ENCODE measurements at places on chromosomes 12 and 14. TPM values are rescaled to one million over a fixed set of nuclear protein-coding genes. Genes with fewer than 3 reads are reported as not detected.

- no peak for DNase-seq
These were observed 27.3 kb downstream of the PPM1A start for GRCh38 chr14:60276347-60276746.

DNA sequence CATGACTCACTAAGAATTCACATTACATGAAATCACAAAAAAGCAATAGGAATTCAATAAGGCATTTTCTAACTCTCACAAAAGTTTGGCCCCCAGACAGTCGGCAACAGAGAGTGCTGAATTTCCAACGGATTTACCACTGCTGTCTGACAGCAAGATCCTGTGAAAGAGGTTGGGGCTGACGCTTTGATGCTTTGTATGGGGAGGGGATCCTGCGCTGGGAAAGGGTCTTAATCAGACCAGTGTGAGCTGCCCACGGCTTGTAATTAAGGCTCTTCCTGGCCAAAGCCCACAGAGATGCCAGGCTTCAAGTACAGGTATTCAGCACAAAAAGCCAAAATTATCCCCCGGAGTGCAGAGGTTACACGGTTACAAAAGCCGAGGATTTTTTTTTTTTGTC lies 66.8 kb upstream of the TMCC3 start:
- DNase-seq, result no peak

DNA sequence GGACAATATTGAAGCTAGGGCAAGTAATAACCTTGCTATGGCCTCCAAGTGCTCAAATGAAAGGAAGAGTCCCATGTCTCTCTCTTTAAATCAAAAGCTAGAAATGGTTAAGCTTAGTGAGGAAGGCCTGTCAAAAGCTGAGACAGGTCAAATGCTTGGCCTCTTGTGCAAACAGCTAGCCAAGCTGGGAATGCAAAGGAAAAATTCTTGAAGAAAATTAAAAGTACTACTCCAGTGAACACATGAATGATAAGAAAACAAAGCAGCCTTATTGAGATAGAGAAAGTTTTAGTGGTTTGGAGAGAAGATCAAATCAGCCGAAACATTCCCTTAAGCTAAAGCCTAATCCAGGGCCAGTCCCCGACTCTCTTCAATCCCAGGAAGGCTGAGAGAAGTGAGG lies 84.1 kb upstream of the PLEKHA5 start:
- DNase-seq, result no peak

- DNase-seq, result no peak
These were observed 83.6 kb upstream of the PMCH start for GRCh38 chr12:102281231-102281630.

DNA sequence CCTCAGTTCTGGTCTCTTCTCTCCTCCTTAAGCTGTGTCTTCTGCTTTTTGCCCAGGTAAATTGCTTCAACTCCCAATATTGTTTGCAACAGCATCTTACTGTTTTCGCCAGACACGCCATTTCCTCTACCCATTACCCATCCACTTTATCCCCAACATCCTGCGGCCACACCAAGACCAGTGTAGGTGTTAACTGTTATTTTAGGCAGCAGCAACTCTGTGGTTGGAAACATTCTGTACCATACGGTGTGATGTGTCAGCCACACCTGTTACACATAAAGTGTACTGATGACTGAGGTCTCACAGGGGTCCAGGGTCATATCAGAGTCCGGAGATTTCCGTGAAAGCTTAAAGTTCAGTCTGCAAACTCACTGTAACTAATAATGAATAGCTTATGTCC lies 21.8 kb upstream of the KLRD1 start:
- no peak for DNase-seq

- no peak for DNase-seq
These were observed 10.5 kb downstream of the C12orf75 start for GRCh38 chr12:105341010-105341409.

DNA sequence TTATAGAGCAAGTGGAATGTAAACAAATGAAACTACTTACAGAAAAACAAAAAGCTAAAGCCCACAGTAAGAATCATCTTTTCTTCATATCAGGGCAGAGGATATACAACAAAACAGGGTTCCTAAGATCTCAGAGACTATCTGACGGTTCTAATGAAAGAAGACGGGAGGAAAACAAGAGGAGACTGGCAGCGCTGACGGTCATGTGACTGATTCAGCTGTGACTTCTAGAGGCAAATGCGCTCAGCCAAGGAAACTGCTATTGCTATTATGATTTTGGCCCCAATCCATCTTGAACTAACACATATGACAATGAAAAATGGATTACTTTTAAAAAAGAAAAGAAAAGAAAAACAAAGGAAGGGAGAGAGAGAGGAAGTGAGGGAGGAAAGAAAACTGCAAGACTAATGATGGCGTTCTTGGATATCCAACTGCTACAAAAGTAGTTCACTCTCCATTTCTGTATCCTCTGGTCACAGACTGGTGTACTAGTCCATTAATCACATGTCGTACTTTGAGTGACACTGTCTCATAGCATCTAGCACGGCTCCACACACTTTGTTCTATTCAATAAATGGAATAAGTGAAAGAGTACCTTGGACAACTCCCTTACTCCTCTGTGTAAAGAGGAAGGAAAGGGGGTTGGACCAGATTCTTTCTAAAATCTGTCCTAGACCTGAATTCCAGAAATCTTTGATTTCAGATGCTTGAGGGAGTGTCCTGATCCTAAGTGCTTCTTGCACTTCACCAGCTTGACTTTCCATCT lies 119.3 kb downstream of the DAD1 start:
- no peak for DNase-seq

GRCh38 chr12:48787791-48788523 lies 932 bp downstream of the ADCY6 start:
- no peak for DNase-seq

DNA sequence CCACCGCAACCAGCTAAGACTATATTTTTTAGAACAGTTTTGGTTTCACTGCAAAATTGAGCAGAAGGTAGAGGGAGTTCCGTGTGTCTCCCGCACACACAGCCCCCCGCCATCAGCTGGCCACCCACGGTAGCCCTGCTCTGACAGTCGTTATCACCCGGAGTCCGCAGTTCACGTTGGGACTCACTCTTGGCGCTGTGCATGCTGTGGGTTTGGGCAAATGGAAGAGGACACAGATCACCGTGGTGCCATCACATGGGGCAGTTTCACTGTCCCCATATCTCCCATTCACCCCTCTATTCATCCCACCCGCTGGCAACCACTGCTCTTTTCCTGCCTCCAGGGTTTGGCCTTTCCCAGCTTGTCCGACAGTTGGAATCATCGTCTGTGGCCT lies 31.8 kb upstream of the ULK1 start:
- DNase-seq, result no peak

- DNase-seq, result no peak
These were observed 13.9 kb upstream of the PPP1CC start for GRCh38 chr12:110756611-110757010.

GRCh38 chr14:105247715-105248367 lies 492 bp upstream of the BTBD6 start:
- no peak for DNase-seq

- DNase-seq, result no peak
These were observed 56.7 kb upstream of the TMCC3 start for GRCh38 chr12:94707036-94707435.

- no peak for DNase-seq
These were observed 4.6 kb downstream of the IFI27L2 start for GRCh38 chr14:94124582-94125377.

- DNase-seq, result no peak
These were observed 388.1 kb downstream of the ZFP36L1 start for GRCh38 chr14:68404652-68405183.

GRCh38 chr12:2431810-2432209 lies 363.0 kb upstream of the FKBP4 start:
- no peak for DNase-seq

DDN gene
- total RNA-seq, result 0.14 TPM

ACOT4 gene
- 0.19 TPM for total RNA-seq

CELA1 gene
- not detected for total RNA-seq

FAM181A gene
- not detected for total RNA-seq
